ENCODE measurements at places on chromosomes 1 and 21. TPM values are rescaled to one million over a fixed set of nuclear protein-coding genes. Genes with fewer than 3 reads are reported as not detected.

DNA sequence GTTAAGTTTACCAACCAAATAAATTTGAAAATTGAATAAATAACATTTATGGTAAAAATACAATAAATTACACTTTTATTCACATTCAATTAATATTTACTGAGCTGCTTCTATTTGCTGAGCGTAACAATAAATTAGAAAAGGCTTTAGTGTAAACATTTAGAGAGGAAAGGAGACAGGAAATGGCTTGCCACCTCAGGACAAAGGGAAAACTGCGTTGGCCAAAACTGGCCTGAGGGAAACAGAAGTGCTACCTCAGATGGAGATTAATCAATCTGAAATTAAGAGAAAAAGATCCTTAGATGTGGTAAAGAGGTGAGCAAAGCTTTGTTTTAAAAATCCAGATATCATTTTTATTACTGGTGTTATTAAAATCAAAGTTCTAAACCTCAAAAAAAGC lies 128.0 kb downstream of the SLC44A5 start:
- H3K27me3 ChIP-seq, result no peaks in the 10 kb centered on the region
- H3K4me1 ChIP-seq, result no peaks in the 10 kb centered on the region
- no peak overlapping the region for H3K27ac ChIP-seq
- no peak for DNase-seq
- no peak overlapping the region for H3K4me3 ChIP-seq
- H3K36me3 ChIP-seq, result no peaks in the 10 kb centered on the region

DNA sequence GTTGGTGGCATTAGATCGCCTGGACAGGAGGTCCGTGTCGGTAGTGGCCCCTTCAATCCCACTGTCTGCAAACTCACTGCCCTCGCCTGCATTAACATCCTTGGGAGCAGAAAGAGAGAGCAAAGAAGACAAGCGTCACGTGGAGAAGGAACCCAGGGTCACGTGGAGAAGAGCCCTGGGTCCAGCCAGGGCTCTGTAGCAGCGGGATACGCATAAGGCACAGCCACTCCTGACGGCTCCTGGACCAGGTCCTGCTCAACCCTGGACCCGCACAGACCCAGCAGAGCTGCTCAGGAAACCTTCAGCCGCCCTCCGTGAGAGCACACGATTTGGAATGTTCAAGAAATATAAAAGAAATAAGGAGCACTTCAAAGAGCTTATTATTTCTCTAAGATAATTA lies 92.0 kb downstream of the TIAM1 start:
- no peaks in the 10 kb centered on the region for H3K27me3 ChIP-seq
- no peak overlapping the region for H3K27ac ChIP-seq
- H3K36me3 ChIP-seq, result peaks cover 6% of the 10 kb centered on the region
- peaks cover 11% of the 10 kb centered on the region for H3K4me1 ChIP-seq
- no peak overlapping the region for H3K4me3 ChIP-seq
- DNase-seq, result no peak

- no peak overlapping the region for H3K27ac ChIP-seq
- no peak for DNase-seq
- no peak overlapping the region for H3K4me3 ChIP-seq
Measured at GRCh38 chr1:86981482-86982213, 67.2 kb downstream of the HS2ST1 start.

- H3K36me3 ChIP-seq, result no peaks in the 10 kb centered on the region
- H3K4me1 ChIP-seq, result peaks cover 4% of the 10 kb centered on the region
- no peak for DNase-seq
- no peak overlapping the region for H3K4me3 ChIP-seq
- no peak overlapping the region for H3K27ac ChIP-seq
- H3K27me3 ChIP-seq, result peaks cover 3% of the 10 kb centered on the region
Measured at GRCh38 chr1:151846686-151847237, 6.8 kb downstream of the THEM5 start.

GRCh38 chr1:32180186-32181060 lies 948 bp downstream of the TXLNA start:
- DNase-seq, result peak; percentile 63
- H3K27ac ChIP-seq, result peak overlapping the region; percentile 97
- H3K36me3 ChIP-seq, result peaks cover 37% of the 10 kb centered on the region
- peak overlapping the region; percentile 87 for H3K4me3 ChIP-seq
- no peaks in the 10 kb centered on the region for H3K27me3 ChIP-seq
- peaks cover 27% of the 10 kb centered on the region for H3K4me1 ChIP-seq

DNA sequence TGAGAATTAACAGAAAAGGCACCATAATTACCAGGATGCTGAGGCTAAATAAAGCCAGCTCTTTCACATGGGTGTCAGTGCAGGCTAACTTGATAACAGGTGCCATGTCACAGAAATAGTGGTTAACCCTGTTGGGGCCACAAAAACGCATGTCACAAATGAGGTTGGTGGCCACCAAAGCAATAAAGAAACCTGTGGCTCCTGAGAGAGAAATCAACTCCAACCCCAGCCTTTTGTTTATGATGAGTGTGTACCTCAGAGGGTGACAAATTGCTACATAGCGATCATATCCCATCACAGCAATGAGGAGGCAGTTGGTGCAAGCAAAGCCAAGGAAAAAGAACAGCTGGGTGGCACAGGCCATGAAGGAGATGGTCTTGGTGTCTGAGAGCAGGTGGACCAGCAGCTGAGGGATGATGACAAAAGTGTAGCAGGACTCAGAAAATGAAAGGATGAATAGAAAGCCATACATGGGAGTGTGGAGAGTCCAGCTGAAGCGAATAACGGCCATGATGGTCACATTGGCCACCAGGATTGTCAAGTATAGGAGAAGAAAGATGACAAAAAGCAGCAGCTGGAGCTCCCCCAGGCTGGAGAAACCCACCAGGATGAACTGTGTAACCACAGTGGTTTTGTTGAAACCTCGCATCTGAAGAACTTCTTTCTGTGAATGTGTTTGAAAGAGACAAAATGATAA lies at the start of gene OR10T2:
OR10T2 (minus strand) TSS at position 649 of the 697 bp plus-strand sequence; CDS start at position 649, 0 bp downstream.
- no peaks in the 10 kb centered on the region for H3K27me3 ChIP-seq
- H3K4me1 ChIP-seq, result no peaks in the 10 kb centered on the region
- H3K4me3 ChIP-seq, result no peak within 1 kb of the TSS
- no peaks in the 10 kb centered on the region for H3K36me3 ChIP-seq

GRCh38 chr1:78490861-78491450 lies at the start of gene PTGFR:
PTGFR (plus strand) TSS chr1:78490974; CDS start chr1:78492744, 1,770 bp downstream.
- peak within 1 kb of the TSS; percentile 71 for H3K27ac ChIP-seq
- peaks cover 11% of the 10 kb centered on the region for H3K4me1 ChIP-seq
- DNase-seq, result peak; percentile 26
- peak within 1 kb of the TSS; percentile 55 for H3K4me3 ChIP-seq
- peaks cover 9% of the 10 kb centered on the region for H3K27me3 ChIP-seq

DNA sequence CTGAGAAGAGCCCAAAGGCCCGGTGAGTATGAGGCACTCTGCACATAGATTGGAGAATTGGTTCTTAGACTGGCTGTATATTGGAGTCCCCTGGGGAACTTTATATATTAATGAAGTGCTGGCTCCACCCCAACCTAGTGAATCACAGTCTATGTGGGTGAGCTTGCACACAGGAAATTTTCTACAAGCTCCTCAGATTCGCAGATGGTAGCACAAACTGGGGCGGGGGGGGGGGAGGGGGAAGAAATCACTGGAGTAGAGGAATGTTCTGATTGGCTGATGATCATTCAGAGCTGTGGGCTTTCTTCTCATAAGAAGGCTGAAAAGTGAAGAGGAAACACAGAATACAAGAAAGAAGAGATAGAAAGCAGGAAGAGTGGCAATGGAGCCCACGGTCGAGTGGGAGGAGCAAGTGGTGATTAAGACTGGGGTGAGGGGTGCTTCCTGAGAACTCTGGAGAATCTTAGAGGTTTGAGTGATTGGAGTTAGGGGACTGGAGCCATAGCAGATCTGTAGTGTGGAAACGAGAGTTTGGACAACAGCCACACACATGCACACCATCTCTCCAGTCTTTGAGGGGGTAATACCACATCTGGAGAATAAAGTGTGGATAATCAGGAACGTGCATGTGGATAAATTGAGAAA lies 465.9 kb upstream of the DAB1 start:
- H3K4me3 ChIP-seq, result no peak overlapping the region
- H3K27ac ChIP-seq, result no peak overlapping the region
- H3K4me1 ChIP-seq, result no peaks in the 10 kb centered on the region

- DNase-seq, result no peak
- H3K27ac ChIP-seq, result no peak overlapping the region
- no peaks in the 10 kb centered on the region for H3K36me3 ChIP-seq
- no peak overlapping the region for H3K4me3 ChIP-seq
- no peaks in the 10 kb centered on the region for H3K4me1 ChIP-seq
Measured at GRCh38 chr1:187037973-187038553, 209.3 kb downstream of the PLA2G4A start.

DNA sequence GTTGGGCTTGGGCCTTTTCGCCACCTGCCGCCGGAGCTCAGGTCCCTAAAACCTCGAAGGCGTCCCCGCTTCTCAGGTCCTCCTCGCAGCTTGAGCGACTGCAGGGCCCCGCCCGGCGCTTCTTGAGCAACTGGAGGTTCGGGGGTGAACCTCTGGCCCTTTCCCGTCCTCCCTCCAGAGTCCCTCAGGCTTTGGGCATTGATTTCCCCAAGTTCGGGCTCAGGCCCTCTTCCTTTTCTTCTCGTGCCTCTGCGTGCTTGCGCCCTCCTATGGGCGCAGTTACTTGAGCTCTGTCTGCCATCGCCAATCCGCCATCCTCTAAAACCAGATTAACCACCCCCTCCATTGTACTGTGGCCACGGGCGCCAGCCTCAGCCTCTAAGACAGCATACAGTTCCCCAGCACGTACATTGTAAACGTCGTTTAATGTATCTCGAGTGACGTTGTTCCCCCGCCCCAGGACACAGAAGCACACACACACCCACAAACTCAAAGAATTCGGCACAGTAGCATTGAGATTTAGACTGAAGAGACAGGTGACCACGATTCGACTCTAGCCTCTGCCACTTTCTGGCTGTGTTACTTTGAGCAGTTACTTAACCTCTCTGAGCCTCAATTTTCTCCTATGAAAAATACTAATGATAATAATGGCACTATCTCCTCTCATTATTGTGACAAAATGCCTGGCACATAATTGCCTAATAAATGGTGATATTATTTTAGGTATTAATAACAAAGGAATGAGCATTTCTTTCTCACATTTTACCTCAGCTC lies 22.6 kb downstream of the BTG2 start:
- H3K4me3 ChIP-seq, result peak overlapping the region; percentile 55
- no peaks in the 10 kb centered on the region for H3K27me3 ChIP-seq
- H3K36me3 ChIP-seq, result no peaks in the 10 kb centered on the region
- peak; percentile 90 for DNase-seq
- H3K27ac ChIP-seq, result peak overlapping the region; percentile 97
- H3K4me1 ChIP-seq, result peaks cover 46% of the 10 kb centered on the region

DNA sequence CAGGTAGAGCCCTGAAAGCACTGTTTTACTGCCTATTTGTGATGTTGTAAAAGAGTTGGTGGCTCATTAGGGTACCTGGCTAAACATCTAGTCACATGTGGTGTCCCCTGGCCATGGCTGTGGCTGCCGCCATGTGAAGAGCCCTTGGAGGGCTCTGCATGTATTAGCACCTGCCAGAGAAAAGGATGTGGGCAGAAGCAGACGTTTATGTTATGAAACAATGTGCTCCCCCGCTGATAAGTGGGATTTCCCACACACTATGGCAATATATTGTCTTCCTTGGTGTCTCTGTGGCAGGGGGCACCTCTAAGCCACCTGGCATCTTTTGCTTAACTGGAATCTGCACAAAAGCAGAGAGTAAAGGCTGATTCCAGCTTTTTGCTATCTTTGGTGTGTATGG lies 9.6 kb downstream of the TENT5C start:
- H3K27ac ChIP-seq, result no peak overlapping the region
- no peaks in the 10 kb centered on the region for H3K4me1 ChIP-seq
- no peaks in the 10 kb centered on the region for H3K36me3 ChIP-seq
- H3K4me3 ChIP-seq, result no peak overlapping the region
- H3K27me3 ChIP-seq, result no peaks in the 10 kb centered on the region

DNA sequence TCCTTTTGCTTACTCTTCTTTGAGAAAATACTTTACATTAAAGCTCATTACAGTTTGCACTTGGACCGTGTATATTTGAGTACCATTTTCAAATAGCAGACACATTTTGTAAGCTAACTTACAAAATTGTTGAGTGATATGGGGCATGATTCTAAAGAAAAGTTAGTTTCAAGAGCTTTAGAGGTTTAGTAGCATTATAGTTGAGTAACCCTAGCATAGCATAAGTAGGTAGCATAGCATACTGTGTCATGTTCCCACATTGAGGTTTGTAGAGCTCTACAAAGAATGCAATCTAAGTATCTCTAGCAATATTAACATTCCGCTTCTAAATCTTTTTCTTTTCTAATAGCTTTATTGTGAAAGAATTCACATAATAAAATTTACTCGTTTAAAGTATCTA lies 92.0 kb downstream of the ITSN1 start:
- peaks cover 13% of the 10 kb centered on the region for H3K36me3 ChIP-seq
- no peaks in the 10 kb centered on the region for H3K27me3 ChIP-seq
- no peak for DNase-seq
- no peak overlapping the region for H3K4me3 ChIP-seq
- H3K27ac ChIP-seq, result no peak overlapping the region

DNA sequence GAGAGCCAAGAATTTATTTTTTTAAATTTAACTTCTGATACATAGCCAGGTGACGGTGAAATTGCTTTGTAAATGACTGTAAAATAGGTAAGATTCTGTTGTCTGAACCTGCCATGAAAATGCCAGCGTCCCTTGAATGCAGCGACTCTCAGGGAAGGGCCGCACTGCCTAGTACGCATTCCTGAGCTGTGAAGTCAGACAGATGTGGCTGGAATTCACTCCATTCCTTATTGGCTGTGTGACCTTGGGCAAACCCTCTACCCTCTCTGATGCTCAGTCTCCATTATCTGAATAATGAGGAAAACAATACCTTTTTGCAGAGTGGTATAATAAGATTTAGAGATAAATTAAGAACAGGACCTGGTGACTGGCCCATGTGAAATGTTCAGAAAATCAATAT lies 167.1 kb upstream of the DAB1 start:
- no peaks in the 10 kb centered on the region for H3K4me1 ChIP-seq
- H3K36me3 ChIP-seq, result no peaks in the 10 kb centered on the region
- no peak overlapping the region for H3K4me3 ChIP-seq
- H3K27ac ChIP-seq, result no peak overlapping the region
- DNase-seq, result no peak

GRCh38 chr1:25697435-25698217 lies 81.0 kb downstream of the MAN1C1 start:
- H3K4me3 ChIP-seq, result no peak overlapping the region
- peaks cover 62% of the 10 kb centered on the region for H3K4me1 ChIP-seq
- H3K27ac ChIP-seq, result peak overlapping the region; percentile 80
- no peaks in the 10 kb centered on the region for H3K27me3 ChIP-seq

- H3K27me3 ChIP-seq, result no peaks in the 10 kb centered on the region
- DNase-seq, result no peak
- no peak overlapping the region for H3K4me3 ChIP-seq
Measured at GRCh38 chr1:109866071-109866470, 44.6 kb upstream of the CSF1 start.

Gene CLCNKB
- total RNA-seq, result 0.40 TPM

Gene ABCB10
- 20.0 TPM for total RNA-seq

Gene ASPM
- total RNA-seq, result 18.3 TPM

Gene NR5A2
- 2.8 TPM for total RNA-seq

Gene COL6A2
- total RNA-seq, result 466 TPM

Gene LMX1A
- total RNA-seq, result 0.40 TPM

Gene AK5
- 76.0 TPM for total RNA-seq

All from spinal cord (tissue), 10 donors.